AG10803 (cell line): ENCODE measurements at places on chromosomes 3 and 15.

DNA sequence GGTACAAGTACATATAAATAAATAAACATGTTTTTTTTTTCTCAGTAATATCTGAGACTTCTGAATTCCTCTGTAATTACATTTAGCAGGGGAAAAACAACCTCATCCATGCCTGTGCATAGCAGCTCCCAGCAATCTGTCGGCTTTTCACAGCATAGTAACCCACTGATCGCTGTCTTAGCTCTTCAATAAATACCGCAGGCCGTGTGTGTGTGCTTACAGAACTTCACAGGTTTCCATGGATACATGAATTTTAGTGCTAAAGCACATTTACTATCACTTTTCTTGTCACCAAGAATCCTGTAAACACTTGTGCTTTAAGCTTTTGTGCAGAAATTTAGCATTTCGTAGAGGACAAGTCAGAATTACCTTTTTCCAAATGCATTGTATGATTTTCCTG lies 4.0 kb upstream of the PLAAT1 start:
- no peak for DNase-seq

DNA sequence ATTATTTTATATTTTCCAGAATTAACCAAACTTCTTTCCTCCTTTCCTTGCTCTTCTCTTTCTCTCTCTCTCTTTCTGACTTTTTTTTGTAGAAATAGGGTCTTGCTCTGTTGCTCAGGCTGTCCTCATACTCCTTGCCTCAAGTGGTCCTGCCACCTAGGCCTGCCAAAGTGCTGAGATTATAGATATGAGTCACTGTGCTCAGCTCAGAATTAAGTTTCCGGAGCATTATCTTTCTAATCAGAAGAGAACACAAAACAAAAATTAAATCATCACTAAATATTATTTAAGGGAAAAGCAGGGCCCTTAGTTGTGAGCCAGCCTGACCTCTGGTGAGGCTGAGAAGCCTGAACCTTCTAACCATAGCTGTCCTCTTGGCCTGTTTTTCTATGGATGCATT lies 168.2 kb downstream of the SOX2 start:
- DNase-seq: no peak

GRCh38 chr3:142624341-142625152 lies 28.4 kb downstream of the PLS1 start:
- no peak for DNase-seq

GRCh38 chr3:158105710-158106253 lies 438 bp downstream of the SHOX2 start:
- peak; percentile 80 for DNase-seq

- peak; percentile 95 for DNase-seq
Observed at GRCh38 chr15:80317389-80318182, 65.6 kb upstream of the CTXND1 start.

- DNase-seq: peak; percentile 55
Observed at GRCh38 chr15:31062911-31063310, 38.6 kb downstream of the TRPM1 start.

DNA sequence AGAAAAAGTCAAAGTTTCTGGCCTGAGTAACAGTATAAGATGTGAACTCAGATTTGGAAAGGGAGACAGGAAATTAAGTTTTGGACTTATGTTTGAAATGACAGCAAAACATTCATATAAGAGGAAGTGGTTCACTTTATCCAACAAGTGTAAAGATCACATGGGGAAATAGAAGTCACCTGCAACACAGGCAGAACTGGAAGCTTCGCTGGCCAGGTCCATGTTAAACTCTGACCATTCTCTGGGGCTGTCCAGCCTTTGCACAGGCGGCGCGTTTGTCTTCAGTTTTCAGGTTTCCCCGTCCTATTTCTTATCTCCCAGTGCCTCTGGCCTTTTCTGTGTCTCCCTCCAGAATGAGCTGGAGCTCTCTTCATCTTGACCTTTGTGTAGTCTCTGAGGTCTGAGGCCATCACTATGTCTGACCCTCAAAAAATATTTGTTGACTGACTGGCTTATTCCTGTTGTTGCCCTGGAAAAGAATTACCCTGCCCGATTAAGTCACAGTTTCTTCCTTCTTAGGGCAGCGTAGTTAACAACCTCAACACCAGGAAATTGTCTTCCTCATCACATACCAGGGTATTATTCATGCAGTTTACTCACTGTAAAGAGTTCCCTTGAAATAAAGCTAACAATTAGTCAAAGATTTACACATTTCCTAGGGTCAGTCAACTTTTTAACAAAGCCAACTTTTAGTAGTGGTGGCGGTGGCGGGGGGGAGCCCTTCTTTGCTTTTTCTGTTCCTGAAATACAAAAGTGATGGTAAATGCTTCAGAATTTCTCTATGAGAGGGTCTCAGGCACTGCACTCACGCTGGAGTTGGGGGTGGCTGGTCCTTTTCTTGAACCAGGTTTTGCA lies 959 bp upstream of the RASA2 start:
- DNase-seq: peak; percentile 87

GRCh38 chr15:39462691-39463090 lies 118.2 kb upstream of the THBS1 start:
- DNase-seq: peak; percentile 45
